ENCODE measurements at places on chromosomes 2 and 18. TPM values are rescaled to one million over a fixed set of nuclear protein-coding genes. Genes with fewer than 3 reads are reported as not detected.

GRCh38 chr18:60066219-60066975, 166.6 kb downstream of the PMAIP1 start:
- H3K27ac ChIP-seq, result no peak overlapping the region
- H3K27me3 ChIP-seq, result no peaks in the 10 kb centered on the region
- H3K36me3 ChIP-seq, result no peaks in the 10 kb centered on the region
- no peak for DNase-seq
- no peak overlapping the region for H3K4me3 ChIP-seq

GRCh38 chr2:72145658-72146329, 1.9 kb downstream of the CYP26B1 start:
- peaks cover 84% of the 10 kb centered on the region for H3K4me1 ChIP-seq
- H3K27me3 ChIP-seq, result peaks cover 30% of the 10 kb centered on the region
- H3K36me3 ChIP-seq, result no peaks in the 10 kb centered on the region
- no peak for DNase-seq
- H3K27ac ChIP-seq, result peak overlapping the region; percentile 80

Gene LOXL3
- 1.5 TPM for total RNA-seq

GRCh38 chr2:173715441-173715840, 249.7 kb downstream of the SP3 start:
- no peak overlapping the region for H3K4me3 ChIP-seq
- H3K27me3 ChIP-seq, result no peaks in the 10 kb centered on the region
- H3K27ac ChIP-seq, result no peak overlapping the region
- H3K4me1 ChIP-seq, result no peaks in the 10 kb centered on the region
- no peaks in the 10 kb centered on the region for H3K36me3 ChIP-seq

DNA sequence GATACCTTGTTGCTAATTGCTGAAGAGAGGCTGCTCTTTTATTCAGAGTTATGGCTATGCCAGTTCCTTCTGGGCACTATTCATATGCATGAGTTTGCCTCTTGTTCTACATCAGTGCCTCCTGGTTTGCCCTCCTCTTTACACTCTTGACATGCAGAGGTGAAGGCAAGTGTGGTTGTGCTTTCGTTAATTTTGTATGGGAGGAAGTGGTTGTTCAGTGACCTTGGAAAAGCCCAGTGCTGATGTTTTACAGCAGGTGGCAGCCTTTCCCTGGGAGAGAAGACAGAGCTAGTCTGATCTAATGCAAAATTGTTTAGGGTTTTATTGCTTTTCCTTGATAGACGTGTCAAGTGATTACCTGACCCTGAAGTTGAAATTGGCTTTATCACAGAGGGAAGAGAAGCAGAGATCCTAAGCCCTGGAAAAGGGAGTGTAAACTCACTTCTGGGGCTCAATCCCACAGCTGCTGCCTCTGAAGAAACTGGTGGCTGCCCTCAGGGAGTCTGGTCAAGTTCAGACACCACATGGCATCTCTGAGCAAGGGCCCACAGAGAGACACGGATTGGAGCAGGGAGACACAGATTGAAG, 30.5 kb upstream of the VPS54 start:
- H3K4me1 ChIP-seq, result no peaks in the 10 kb centered on the region
- H3K36me3 ChIP-seq, result no peaks in the 10 kb centered on the region
- no peaks in the 10 kb centered on the region for H3K27me3 ChIP-seq
- H3K4me3 ChIP-seq, result no peak overlapping the region

DNA sequence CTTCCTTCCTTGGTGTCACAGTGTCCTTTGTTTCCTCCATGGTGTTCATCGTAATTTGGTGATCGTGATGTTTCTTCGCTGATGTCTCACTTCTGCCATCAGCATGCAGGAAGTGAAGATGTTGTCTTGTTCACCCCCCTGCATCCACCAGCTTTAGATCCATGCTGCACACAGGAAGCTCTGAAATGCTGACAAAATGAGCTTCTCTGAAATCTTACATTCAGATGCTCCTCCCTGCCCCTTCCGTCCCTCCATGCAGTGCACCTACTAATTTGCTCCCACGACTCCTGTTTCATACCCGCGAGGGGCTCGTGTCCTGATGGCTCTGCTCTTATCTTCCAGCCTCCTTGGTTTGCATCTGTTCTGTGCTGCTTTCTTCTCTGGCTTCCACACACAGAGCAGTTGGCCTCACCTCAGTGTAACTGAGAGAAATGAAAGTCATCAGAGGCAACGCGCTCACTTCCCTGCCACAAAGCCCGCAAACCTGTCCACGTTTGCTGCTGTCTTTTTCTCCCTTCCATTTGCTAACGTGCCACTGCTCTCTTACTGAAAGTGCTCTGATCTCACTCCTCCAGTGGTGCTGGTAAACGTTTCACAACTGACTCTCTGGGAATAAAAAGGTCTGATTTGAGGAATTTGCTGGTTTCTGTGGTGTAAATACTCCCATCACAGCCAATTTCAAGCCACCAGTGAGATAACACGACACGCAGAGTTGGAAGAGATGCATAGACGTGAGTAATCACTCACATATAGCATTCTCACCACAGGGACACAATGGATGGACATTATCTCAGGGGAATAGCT, 41.0 kb upstream of the MGAT4A start:
- no peak for DNase-seq
- no peaks in the 10 kb centered on the region for H3K4me1 ChIP-seq
- no peak overlapping the region for H3K27ac ChIP-seq
- no peak overlapping the region for H3K4me3 ChIP-seq
- no peaks in the 10 kb centered on the region for H3K36me3 ChIP-seq

Measured in thyroid gland (tissue), 4 donors.